Glutamatergic neuron (in vitro differentiated cells): ENCODE measurements at places on chromosomes 4 and X. TPM values are rescaled to one million over a fixed set of nuclear protein-coding genes. Genes with fewer than 3 reads are reported as not detected.

The CLDN22 gene
- not detected for total RNA-seq

DNA sequence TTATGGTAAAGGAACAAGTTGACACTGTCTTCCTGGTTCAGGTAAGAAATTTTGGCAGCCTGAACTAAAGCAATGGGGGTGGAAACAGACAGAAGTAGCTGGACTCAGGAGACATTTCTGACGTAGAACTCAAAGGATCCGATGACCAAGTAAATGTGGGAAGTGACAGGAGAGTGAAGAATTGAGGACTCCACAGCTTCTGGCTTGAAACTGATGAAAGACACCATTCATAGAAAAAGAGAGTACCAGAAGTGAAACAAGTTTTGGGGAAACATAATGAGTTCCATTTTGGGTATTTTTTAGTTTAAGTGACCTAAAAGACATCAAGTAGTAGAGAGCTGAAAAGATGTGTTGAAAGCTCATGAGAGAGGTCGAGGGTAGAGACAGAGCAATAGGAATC is 5.7 kb downstream of the FAM120C start:
- peaks cover 16% of the 10 kb centered on the region for H3K4me1 ChIP-seq
- DNase-seq: no peak
- H3K4me3 ChIP-seq: no peak overlapping the region

- no peak within 1 kb of the TSS for H3K27ac ChIP-seq
- H3K27me3 ChIP-seq: no peaks in the 10 kb centered on the region
- DNase-seq: no peak
These were observed at the start of gene C1QTNF7 for GRCh38 chr4:15427701-15428100. C1QTNF7 (plus strand) TSS chr4:15428033; CDS start chr4:15435744, 7,711 bp downstream.

The UGT2B10 gene
- total RNA-seq: not detected
